ENCODE measurements at places on chromosomes 1 and 21. TPM values are rescaled to one million over a fixed set of nuclear protein-coding genes. Genes with fewer than 3 reads are reported as not detected.

- DNase-seq = no peak
Measured at GRCh38 chr1:224180783-224181452, 2.1 kb upstream of the DEGS1 start.

GRCh38 chr1:200526709-200527612, 93.6 kb downstream of the KIF14 start:
- no peak for DNase-seq

DNA sequence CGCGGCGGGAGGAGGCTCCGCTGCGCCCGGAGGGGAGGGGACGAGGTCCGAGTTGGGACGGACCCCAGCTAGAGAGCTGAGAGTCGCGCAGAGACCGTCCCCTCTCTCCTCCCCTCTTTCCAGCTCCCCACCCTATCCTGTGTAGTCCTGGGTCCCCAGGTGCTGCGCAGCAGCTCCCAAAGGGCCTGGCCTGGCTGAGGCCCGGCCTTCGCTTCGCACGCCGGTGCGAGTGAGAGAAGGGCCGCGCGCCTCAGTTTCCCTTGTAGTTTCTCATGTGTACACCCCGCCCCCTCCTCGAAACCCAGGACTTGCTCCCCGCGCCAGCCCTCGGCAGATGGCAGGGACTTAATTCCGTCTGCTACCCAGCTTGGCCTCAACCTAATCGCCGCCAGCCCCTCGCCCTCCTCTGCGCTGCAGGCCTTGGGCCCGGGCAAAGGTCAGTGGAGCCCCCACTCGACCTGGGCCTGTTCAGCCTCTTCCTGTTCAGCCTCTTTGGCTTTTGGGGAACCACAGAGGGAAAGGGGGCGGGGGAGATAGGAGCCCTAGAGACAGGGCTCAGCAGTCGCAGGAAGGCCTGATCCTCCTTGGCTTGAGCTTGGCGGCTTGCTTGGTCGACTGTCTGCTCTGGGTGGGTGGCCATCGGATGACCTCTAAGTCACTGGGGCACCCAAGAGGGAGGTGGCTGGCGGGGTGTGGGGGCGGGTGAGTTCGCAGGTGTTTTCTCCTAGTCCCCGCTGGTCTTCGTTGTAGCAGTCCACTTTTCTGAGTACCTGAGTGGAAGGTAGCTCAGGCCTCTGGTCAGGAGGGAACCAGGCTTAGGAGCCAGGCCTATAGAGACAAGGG, 1.0 kb downstream of the ZNF687 start:
- peak; percentile 83 for DNase-seq

DNA sequence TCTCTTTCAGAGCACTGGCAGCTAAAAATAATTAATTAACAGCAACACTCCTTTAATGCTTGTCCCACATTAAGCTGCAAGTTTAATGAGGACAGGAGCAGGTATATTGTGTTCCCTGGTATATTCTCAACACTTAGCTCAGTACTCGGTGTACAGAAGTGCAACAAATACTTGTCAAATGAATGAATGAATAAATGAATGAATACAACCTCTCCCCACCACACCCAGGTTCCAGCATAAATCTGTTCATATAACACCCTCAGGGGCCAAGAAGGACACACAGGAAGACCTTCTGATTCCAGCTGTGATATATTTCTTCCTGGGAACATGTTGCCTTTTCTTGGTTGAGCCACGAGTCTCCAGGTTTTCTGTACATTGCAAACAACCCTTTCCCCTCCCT, 38.1 kb upstream of the RD3 start:
- no peak for DNase-seq

GRCh38 chr21:19239696-19240095, 836.1 kb upstream of the TMPRSS15 start:
- DNase-seq = no peak

DNA sequence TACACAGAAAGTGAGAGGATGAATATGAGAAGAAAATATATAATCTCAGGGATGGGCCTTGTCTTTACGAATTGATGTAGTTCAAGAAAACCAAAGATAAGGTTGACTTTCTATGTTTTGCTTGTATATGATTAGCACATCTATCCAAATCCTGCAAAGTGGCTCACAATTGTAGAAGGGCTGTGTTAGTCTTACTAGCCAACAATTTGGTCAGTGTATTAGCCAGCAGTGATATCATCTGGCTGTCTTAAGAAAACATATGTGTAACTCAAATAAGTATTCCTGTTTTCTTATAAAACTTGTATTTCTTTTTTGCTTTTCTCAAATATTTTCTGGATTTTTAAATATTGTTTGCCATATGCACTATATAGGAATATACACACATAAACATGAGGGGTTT, 5.5 kb downstream of the SDCCAG8 start:
- peak; percentile 54 for DNase-seq

- no peak for DNase-seq
Measured at GRCh38 chr1:27356619-27357280, 10.0 kb downstream of the MAP3K6 start.

- peak; percentile 100 for DNase-seq
Measured at GRCh38 chr21:45386728-45387371, 18.1 kb upstream of the COL18A1 start.

DNA sequence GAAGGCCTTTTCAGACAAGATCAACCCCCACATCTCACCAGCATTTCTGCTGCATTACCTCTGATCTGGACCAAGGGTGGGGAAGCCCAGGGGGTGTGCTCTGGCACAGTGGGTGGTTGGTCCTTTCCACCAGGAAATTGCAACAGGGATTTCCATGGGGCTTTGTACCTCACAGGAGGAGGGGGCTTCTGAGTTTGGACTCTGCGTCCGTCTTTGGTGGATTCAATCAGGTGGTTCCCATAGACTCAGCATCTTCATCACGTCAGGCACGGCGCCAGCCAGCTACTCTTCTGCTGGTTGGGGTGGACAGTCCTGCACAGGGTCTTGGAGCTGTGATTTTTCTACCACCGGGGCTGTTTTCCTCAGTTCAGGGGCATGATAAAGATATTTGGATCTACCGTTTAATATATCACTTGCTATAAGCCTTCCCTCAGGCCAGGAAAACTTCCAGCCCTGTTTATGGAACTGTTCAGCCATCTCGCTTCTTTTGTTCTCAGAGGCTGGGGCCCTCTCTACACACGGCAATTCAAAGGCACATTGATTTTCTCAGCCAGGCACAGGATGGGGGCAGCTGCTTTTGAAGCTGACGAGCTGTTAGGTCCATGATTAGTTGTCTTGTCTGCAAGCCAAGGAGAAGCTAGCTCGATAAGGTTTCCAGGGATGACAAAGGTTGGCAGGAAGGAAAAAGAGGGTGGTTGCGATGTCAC, 467.3 kb downstream of the CAMTA1 start:
- DNase-seq = no peak

DNA sequence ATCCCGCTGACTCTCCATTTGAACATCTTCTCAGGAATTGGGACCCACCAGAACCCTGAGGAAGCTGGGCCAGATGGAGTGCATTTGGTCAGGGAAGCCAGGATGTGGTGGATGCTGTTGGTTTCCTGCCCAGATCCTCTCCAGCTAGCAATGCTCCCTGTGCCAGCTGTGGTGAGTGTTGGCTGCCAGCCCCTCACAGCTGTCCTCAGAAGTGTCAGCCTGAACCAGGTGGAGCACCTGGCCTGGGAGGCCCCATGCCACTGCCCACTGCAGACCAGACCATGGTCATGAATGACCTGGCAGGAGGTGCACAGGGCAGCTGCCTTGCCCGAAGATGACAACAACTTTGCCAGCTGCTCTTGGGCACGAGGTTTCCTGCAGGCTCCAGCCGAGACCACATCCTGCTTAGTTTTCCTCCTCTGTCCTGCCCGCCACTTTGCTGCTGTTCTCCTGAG, 54.4 kb downstream of the PRSS38 start:
- DNase-seq = peak; percentile 63

The ASTN1 gene
- total RNA-seq = under 0.01 TPM

The GNG4 gene
- under 0.01 TPM for total RNA-seq

The KIRREL1 gene
- 174 TPM for total RNA-seq

The DHRS3 gene
- total RNA-seq = 172 TPM

The ATAD3C gene
- under 0.01 TPM for total RNA-seq

The IER5 gene
- total RNA-seq = 16.2 TPM

The SPRR2F gene
- total RNA-seq = not detected
